Activated B cell treated with CpG ODN at 0.5 μM for 24 hours (primary cell): ENCODE measurements at places on chromosomes 2 and 18.

- no peak for DNase-seq
Measured at GRCh38 chr2:178177066-178177679, 17.1 kb upstream of the OSBPL6 start.

DNA sequence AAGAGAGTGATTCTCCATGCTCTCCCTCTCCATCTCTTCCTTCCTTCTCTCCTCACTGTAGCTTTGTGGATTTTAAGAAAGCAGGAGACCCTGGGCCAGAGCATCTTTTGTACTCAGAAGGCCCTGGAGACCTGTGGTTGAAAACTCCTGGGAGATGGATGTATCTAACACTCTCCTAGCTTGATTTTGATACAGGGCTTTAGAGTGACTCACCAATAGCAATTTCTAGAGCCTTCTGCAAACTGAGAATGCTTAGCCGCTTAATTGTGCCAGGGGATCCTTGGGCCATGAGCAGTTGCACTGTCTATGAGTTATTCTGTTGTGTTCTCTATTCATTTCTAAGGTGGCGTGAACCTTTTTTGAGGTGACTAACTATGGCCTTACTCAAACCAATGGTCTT lies 17.7 kb downstream of the HOXD1 start:
- DNase-seq, result no peak

DNA sequence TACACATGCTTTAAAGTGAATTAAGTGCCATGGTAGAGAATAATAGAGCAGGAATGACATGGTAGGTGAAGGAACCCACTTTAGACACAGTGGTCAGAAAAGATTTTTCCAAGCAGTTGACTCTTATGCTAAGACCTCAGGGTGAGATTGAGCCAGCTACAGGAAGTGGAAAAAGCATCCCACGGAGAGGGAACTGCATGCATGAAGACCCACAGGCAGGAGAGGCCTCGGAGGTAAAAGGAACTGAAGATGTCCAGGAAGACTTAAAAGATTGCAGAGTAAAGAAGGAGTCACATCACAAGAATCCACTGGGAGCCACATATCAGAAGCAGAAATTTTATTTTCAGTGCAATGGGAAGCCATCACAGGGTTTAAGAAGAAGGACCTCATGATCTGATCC lies 499.2 kb upstream of the FAM98A start:
- no peak for DNase-seq

GRCh38 chr18:24014062-24014985 lies at the start of gene TTC39C:
TTC39C (plus strand) TSS chr18:24014754; CDS start chr18:24014872, 118 bp downstream.
- DNase-seq, result peak; percentile 76

DNA sequence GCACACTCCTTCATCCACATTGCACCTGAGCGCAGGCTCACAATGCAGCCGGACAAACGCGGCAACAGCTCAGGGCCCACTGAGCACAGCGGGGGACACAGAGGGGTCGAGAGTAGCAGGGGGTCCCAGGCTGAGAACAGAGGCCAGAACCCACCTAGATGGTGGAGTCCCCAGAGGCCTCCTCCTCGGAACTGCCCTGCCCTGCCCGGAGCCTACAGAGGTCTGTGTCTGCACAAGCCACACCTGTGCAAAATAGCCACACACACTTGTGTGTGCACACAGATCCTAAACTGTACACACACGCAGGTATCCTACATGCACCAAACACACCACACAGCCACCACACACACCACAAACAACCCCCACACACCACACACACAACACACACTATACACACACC lies 72.8 kb downstream of the TMEM18 start:
- no peak for DNase-seq

DNA sequence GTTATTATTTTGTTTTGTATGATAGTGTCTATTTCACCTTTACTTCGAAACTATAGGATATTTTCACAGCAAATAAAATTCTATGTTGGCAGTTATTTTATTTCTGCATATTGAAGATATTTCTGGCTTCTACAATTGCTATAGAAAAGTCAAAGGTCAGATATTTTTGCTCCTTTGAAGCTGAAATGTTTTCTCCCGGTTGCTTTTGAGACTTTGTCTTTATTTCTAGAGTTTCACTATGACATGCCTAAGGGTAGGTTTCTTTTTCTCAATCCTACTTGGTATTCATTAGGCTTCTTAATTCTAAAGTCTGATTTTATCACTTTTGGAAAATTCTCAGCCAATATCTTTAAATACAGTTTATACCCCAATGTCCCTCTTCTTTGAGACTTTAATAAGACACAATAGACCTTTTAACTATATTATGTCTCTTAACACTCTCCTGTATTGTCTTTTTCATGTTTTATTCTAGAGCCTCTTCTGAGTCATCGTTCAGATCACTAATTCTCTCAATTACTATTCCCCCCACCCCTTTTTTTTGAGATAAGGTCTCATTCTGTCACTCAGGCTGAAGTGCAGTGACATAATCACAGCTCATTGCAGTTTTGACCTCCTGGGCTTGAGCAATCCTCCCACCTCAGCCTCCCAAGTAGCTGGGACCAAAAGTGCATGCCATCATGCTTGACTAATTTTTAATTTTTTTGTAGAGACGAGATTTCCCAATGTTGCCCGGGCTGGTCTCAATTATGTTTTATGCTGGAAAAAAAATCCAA lies 50.5 kb downstream of the USP37 start:
- no peak for DNase-seq

DNA sequence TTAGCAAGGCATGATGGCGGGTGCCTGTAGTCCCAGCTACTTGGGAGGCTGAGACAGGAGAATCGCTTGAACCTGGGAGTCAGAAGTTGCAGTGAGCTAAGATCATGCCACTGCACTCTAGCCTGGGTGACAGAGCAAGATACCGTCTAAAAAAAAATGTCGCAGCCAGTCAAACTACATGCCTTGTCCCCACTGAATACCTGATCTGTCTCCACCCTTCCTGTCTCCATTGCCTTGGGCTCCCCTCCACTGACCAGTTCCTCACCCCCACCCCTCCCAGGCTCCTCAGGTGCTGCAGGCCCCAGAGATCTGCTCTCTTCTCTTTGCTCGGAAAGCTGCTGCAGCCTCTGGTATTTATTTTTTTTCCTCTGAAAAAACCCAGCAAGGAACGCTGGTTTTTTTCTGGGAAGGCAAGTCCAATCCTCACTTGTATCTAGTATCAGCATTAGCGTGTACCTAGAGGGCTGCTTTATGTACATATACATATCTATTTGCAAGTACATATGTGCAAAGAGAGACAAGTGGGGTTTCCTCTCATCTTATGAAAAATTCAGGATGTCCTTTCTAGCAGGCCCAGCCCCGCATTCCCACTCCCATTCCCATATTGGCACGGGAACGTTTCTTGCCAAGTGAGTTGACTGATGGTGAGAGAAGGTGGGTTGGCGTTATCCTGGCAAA lies 4.4 kb downstream of the PSD4 start:
- DNase-seq, result no peak

- no peak for DNase-seq
Measured at GRCh38 chr18:67456711-67457110, 59.8 kb downstream of the DSEL start.

GRCh38 chr2:101981066-101981465 lies 10.7 kb upstream of the IL1R2 start:
- no peak for DNase-seq

DNA sequence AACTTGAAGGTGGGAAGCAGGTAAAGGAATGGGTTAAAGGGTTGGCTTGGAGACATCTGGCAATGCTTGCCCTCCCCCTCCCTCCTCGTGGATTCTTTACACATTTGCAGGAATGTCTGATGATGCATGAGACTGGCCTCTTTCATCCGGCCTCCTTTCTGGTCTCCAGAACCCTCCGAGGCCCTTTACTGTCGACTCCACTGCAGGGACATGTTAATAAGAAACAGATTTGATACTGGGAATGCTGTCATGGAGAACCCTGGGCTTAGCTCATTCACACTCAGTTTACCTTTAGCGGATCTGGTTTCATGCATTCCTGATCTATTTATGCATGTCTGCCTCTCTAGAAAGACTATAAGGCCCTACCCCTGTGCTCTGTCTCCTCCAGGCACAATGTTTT lies 238.7 kb downstream of the TGIF1 start:
- DNase-seq, result no peak

- no peak for DNase-seq
Measured at GRCh38 chr2:232574674-232575403, 24.4 kb downstream of the EIF4E2 start.

GRCh38 chr2:226791056-226791486 lies 8.5 kb downstream of the IRS1 start:
- DNase-seq, result no peak

GRCh38 chr2:9434489-9434888 lies 11.0 kb downstream of the CPSF3 start:
- DNase-seq, result no peak

DNA sequence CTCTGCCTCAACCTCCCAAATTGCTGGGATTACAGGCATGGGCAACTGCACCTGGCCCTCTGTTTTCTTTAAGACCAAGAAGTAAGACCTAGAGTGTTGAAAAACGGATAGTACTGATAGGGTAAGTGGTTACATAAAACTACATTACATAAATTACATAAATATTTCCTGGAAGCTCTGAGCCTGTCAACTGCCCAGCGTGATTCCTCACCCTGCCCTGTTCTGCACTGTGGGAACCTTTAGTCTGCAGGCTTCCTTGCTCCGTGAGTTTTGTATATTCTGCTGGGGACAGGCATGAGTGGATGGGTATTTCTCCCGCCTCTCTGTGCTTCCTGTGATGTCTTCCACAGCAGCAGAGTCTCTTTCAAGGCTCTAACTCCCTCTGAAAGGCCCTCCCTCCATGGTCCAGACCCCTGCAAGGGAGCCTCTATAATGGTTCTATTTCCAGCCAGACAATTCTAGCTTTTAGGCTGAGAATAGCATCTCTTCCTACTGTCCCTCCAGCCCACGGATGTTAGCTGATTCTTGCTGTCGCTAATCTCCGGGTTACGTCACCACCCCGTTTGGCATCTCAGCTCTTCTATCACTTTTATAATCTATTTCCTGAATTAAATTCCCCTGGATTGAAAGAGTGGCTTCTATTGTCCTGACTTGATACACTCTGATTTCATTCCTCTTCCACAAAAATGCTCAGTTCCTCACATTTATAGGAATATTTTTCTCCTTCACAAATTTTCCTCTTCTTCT lies 49.5 kb upstream of the PLEKHM3 start:
- DNase-seq, result no peak

DNA sequence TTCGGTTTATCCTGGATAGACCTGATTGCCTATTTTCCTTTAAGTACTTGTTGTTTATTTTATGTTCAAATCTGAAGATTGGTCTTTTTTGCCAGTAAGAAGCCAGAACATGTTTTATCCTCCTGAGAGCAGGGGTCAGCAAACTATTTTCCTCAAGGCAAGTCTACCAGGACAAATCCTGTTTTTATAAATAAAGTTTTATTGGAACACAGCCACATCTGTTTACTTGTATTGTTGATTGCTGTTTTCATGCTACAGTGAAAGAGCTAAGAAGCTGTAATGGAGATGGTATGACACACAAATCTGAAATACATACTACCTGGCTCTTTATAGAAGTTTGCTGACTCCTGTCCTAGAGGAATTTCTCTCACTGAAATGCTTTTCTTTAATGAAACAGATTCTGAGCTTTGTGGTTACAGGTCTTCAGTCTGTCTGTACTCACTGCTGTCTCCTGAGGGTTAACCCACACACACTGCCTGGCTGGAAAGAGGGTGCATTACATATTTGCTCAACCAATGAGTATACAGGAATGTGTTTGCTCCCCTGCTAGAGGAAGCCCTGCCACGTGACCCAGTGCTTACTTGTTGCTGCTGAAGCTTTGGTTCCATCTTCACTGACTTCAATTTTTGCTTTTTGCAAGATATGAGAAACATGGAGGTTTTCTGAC lies 22.6 kb downstream of the MRPL44 start:
- no peak for DNase-seq

DNA sequence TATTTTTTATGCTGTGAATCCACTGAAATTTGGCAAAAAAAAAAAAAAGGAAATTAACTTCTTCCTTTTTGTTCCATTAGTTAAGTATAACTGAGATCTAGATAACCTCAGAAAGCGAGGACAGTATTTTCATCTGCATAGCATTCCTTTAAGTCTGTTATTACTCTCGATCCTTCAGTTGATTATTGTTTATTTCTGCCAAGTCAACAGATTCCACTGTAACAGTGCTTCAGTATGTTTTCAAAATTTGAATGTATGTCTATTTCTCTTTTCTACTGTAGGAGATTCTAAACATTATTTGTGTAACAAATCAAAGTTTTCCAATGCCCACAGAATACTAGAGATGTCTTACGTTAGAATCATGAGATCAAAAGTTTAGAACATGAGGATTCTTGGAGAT lies 133.1 kb upstream of the RGPD4 start:
- no peak for DNase-seq

GRCh38 chr18:21203542-21204241 lies 38.3 kb upstream of the GREB1L start:
- no peak for DNase-seq

- DNase-seq, result no peak
Measured at GRCh38 chr2:98935777-98936352, at the start of gene CRACDL. CRACDL (minus strand) TSS chr2:98936225; CDS start chr2:98846800, 89,425 bp downstream.

DNA sequence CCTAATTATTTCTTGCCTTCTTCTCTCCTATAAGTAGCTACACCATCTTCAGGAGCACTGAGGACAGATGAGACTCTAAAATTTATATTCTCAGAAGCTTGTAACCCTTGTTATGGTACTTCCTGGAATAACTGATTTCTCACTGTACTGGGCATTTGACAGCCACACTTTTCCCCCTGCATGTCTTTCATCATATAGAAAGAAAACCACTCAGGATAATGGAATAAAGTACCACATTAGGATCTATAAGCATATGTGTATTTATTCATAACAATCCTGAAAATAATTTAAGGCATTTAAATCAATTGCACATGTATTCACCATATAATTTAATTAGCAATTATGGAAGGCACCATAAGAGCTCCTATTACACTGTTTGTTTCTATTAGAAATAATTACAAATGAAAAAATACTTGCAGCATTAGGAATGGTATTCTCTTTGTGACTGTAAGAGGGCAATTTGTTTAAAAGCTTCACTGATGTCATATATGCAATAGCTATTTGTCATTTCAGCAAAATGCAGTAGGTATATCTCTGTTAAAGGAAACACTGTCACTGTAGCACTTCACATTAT lies 216.9 kb upstream of the FSHR start:
- DNase-seq, result no peak

GRCh38 chr18:54119524-54120019 lies 104.9 kb downstream of the MBD2 start:
- DNase-seq, result no peak

- no peak for DNase-seq
Measured at GRCh38 chr18:59155153-59155552, 15.5 kb downstream of the SEC11C start.
